ENCODE measurements at places on chromosomes 13 and 19.
A peak's percentile ranks its signal among the peaks of the same experiment; 100 is the strongest.

DNA sequence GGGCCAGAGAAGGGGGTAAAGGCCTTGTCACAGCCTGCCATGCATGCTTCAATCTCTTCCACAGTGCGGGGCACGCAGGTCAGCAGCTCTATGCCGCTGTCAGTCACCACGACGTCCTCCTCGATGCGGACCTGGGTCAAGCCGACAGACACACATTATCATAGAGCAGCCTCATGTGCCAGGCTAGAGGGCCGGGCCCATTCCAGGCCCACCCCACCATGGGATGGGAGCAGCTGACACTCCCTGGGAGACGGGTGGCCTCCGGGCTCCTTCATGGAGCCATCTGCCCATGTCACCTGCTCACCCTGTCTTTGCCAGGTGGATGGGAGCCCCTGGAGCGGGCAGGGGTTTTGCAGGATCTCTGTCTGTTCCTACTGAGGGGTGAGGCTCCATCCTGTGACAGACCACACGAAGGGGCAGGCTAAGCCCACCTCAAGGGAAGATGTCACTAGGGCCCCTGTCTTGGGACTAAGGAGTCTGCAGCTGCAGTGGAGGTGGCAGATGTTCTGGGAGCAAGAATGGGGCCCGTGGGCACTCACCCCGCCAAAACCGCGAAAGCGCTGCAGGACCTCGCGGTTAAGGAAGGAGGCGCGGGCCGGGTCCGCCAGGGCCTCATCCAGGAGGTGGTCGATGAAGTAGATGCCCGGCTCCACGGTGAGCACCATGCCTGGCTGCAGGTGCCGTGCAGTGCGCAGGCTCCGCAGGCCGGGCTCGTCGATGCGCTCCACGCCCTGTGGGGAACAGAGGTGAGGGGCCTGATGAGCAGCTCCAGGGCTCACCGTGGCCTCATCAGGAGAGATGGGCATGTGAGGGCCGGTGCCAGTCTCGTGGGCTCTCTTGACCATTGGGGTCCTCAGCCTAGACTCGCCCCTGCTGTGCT lies 14.1 kb downstream of the CEBPG start:
- no peak for DNase-seq

DNA sequence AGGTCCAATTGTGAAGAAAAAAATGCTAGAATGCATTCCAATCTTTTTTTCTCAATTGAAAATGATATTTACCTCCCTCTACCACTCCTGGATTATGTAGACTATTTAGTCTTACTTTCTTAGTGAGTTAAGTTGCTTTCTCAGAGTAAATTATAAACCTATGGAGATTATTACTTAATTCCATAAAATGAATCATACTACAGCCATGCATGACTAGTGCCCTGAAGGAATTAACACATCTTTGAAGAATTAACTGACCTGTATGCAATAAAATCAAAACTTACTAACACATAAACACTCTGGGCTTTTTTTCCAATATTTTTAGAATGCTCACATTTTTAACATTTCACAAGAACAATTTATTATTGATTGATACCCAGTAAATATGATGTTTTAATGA lies 379.4 kb upstream of the DACH1 start:
- no peak for DNase-seq

DNA sequence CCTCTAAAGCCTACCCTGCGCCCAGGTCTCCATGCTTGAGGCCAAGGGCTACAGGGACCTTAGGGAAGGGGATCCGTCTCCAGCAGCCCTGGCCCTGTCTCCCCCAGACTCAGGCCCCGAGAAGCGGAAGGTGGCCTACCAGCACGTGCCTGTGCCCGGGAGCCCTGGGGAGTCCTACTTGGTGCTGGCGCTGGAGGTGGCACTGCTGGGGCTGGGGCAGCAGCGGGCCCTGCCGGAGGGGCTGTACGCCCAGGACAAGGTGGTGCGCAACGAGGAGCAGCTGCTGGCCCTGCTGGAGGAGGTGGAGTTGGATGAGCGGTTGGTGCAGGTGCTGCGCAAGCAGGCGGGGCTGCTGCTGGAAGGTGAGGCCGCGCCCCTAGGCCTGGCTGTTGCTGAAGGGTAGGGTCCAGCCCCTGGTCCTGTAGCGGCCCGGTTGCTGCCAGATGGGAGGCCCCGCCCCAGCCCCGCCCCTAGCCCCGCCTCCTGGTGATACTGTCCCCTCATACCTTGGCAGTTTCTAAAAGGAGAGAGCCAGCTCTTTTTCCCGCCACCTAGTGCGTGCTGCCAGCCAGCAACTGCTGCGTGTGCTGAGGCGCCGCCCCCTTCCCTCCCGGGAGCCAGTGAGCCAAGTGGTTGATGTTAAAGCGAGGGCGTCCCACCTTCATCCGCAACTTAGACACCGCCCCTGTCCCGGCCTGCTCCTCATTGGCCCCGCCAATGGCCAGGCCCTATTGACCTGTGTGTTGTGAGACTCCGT lies 22.6 kb downstream of the ZSWIM4 start:
- DNase-seq, result no peak

DNA sequence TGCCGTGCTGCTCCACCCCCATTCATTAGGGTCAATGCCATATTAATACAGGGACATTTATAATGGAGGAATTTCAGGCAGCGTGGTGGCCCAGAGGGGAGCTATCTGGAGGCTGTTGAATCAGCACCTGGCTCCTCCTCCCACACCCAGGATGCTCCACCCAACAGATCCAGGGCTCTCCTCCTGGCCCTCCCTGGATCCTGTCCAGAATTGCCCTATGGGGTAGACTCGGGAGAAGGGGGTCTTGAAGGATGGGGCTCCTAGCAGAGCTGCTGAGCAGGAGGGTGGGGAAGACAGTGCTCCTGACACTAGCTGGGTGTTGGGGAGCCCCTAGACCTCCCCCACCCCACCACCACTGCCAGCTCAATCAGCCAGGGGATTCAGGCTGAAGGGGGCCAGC lies 5.2 kb upstream of the OR10H5 start:
- no peak for DNase-seq

- DNase-seq, result no peak
These were observed 33.3 kb upstream of the SCEL start for GRCh38 chr13:77502104-77502720.

DNA sequence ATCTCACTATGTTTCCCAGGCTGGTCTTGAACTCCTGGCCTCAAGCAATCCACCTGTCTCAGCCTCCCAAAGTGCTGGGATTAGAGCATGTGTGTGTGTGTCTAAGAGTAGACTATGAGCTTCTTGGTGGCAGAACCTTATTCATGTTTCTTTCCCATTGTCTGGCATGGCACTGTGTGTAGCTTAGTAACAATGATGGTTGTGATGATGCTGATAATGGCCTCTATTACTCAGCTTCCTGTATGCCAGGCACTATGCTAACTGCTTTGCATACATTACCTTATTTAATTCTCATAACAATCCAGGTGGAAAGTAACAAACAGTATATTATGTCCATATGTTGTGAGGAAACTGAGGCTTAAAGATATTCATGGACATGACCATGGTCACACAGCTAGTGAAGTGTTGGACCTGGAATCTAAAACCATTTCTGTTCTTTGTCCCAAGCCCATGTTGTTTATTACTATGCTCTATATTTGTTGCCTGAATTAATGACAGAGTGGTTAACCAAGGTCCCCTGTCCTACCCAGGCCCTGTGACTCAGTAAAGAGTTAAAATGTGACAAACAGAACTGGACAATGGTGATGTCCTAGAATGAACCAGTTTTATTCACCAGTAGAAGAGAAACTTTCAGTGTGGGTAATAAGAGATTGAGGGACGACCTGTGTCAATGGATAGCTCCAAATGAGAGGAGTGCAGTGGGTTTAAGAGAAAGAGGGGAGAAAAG lies 109.6 kb downstream of the KLF5 start:
- no peak for DNase-seq

GRCh38 chr19:13691569-13692435 lies 72.5 kb upstream of the MRI1 start:
- DNase-seq, result no peak

DNA sequence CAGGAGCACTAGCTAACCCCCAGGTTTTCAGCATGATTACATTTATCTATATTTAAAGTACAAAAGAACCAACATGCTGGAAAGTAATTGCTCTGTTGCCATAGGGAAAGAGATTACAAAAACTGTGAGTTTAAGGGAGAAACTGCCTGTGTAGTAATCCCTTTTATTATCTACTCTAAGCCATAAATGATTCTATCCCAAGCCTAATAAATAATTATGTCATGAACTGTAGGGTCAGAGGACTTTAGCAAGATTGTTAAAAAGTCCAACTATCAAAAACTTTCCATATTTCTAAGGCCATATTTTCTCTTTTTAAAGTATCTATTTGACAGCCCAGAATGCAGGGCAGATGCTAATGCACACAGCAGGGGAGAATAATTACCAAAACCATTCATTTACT lies 573.8 kb upstream of the MIR17HG start:
- DNase-seq, result no peak

- DNase-seq, result peak; percentile 50
These were observed 22.5 kb downstream of the LTBP4 start for GRCh38 chr19:40623403-40624251.

DNA sequence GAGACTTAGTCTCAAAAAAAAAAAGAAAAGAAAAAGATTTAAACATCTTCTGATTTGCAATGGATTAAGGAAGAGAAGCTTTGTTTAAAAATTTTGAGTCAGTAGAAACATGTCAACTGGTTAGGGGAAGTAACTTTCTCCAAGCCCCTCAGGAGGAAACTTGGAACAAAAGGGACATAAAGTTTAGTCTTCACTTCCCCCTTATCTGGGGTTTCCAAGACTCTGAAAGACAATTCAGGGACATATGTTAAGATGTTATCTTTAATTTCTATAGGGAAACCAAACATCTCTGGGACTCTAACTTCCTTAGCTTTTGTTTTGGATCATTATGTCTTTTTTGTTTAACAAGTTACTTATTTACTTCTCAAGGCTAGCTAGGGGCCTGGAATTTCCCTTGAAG lies 20.1 kb upstream of the MRI1 start:
- DNase-seq, result no peak

GRCh38 chr13:98466634-98467236 lies 110.2 kb downstream of the STK24 start:
- DNase-seq, result peak; percentile 69

- DNase-seq, result peak; percentile 37
These were observed 59.6 kb downstream of the PDS5B start for GRCh38 chr13:32645854-32646253.

- DNase-seq, result no peak
These were observed 1.3 kb downstream of the FLT3LG start for GRCh38 chr19:49475191-49475917.

- DNase-seq, result no peak
These were observed 77.3 kb downstream of the ZNF486 start for GRCh38 chr19:20244356-20244755.

- no peak for DNase-seq
These were observed 14.3 kb downstream of the PEPD start for GRCh38 chr19:33507021-33507956.

DNA sequence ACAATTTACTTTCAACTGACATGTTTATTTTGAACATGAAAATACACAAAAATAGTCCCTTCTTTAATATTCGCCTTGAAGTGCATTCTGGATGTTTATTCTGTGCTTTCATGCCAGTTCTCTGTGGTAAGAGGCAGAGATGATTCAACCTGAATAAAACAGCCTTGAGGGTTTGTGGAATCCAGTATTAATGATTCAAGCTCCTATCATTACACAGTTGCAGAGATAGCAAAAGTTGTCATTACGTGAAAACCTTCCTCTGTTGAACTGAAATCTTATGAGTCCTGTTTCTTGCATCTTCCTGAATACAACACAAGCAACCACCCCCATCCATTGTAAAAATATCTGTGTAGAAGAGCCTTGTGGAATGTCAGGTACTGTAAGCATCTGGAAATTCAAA lies 142.3 kb upstream of the HTR2A start:
- no peak for DNase-seq
